ENCODE measurements at places on chromosomes 3 and 15. TPM values are rescaled to one million over a fixed set of nuclear protein-coding genes. Genes with fewer than 3 reads are reported as not detected.

The NME9 gene
- not detected for total RNA-seq

The CILP gene
- total RNA-seq: not detected

The A4GNT gene
- total RNA-seq: not detected

The FGD5 gene
- 86.3 TPM for total RNA-seq

- no peak for DNase-seq
Measured at GRCh38 chr15:94791510-94791909, 560.1 kb downstream of the MCTP2 start.

DNA sequence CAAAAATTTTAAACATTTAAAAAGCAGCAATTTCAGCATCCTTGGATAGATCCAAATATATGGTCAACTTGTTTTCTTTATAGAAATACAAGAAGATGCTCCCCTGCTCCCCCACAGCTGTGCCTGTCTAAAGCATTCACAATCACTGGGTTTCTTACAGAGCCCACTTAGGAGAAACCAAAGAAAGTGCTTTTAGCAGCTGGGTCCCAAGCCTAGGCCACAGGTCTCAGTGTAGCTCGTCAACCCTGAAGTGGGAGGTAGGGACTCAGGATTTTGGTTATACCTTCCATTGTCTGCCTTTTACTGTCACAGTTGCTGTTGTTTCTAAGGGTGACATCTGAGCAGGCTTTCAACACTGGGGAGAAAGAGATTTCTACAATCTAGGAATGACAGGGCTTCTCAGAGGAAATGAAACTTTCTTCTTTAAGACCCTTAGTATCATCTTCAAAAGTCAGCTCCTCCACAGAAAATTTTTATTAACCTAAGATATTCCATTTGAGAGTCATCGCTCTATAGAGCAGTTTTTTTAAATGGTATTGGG lies 199.3 kb upstream of the CMC1 start:
- no peak for DNase-seq

DNA sequence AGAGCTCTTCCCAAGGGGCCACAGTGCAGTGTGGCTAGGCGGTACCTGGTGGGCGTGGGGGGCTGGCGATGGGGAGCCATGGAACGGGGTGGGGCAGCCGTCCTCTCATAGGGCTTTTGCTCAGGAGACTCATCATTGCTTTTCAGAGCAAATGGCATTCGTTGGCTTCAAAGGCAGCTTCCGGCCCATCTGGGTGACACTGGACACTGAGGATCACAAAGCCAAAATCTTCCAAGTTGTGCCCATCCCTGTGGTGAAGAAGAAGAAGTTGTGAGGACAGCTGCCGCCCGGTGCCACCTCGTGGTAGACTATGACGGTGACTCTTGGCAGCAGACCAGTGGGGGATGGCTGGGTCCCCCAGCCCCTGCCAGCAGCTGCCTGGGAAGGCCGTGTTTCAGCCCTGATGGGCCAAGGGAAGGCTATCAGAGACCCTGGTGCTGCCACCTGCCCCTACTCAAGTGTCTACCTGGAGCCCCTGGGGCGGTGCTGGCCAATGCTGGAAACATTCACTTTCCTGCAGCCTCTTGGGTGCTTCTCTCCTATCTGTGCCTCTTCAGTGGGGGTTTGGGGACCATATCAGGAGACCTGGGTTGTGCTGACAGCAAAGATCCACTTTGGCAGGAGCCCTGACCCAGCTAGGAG lies 40.8 kb downstream of the MESD start:
- no peak for DNase-seq

DNA sequence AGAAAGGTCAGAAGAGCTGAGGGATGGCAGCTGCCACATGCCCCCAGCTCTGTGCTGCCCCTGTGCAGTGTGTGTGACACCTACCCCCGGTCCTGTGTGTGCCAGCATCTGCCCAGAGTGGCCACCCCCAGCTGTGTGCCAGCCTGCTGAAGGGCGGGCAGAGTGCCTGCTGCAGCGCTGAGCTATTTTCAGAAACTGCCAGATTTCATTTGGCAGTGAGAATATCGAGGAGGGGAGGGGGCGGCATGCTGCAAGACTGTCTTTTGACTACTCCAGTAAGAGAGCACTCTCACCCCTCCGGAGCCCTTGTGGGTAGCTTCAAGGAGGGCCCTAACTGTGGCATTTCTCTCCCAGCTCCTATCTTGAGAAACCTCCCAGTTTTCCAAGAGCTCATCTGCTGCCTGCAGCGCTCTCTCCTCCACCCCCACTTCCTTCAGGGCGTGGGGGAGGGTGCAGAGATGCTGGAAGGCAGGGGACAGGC lies 25.2 kb upstream of the DOCK3 start:
- no peak for DNase-seq

DNA sequence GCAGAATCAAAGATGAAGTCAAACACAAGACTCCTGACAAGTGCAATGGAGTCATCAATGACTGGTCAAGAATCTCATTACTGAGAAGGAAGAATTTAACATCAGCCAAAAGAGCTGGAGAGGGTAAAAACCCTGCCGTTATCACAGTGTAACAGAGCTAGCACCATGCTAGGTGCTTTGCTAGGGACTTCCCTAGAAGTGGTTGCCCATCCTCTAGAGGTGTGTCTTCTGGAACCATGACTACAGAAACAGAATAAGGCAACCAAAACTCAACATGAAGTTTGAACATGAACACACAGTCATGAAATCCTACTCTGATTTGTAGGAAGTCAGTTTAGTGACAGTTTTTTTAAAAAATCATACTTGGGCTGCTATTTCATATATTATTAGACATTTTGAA lies 9.5 kb downstream of the ACAD11 start:
- DNase-seq: no peak

DNA sequence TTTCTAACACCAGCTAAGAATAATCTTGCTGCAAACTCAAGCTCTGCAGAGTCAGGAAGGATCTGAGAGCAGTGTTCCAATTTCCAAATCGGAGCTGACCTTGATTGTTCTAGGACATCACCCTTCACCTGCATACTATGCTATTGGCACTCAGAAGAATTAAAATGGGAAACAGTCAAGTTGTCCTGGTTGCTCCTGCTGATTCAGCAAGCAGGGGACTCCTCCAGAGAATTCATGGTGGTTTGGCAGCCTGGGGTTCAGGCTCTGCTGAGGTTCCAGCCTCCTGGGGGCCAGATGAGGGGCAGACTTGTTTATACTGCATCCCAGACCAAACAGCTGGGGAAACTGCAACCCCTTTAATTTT lies 213.7 kb upstream of the ADAMTS9 start:
- DNase-seq: no peak

DNA sequence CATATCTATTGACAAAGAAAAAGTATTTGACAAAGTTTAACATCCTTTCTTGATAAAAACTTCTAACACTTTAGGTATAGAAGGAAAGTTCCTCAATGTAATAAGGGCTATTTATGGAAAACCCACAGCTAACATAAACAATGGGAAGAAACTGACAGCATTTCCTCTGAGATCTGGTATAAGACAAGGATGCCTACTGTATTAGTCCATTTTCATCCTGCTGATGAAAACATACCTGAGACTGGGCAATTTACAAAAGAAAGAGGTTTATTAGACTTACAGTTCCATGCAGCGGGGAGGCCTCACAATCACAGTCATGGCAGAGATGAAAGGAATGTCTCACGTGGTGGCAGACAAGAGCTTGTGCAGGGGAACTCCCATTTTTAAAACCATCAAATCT lies 17.8 kb upstream of the CLDN1 start:
- no peak for DNase-seq

DNA sequence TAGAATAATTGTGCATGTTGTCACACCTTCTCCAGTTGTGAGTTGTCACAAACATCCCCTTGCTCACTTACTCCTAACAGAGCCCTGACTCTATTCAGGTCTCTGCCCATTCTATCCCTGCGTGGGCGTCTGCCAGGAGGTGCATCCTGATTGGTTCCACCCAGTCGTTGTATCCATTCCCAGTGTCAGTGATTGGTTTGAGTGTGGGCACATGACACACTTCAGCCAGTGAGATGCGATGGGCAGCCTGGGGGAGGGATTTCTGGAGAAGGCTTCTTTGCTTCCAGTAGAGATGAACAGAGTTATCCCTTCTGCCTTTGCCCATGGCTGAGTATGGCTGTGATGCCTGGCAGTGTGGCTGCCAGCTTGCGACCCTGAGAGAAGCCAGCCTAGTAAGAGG lies 18.7 kb downstream of the PXYLP1 start:
- no peak for DNase-seq

- no peak for DNase-seq
Measured at GRCh38 chr15:82649226-82649999, 2.2 kb upstream of the CPEB1 start.

- no peak for DNase-seq
Measured at GRCh38 chr3:56356808-56357207, 111.5 kb downstream of the ERC2 start.

DNA sequence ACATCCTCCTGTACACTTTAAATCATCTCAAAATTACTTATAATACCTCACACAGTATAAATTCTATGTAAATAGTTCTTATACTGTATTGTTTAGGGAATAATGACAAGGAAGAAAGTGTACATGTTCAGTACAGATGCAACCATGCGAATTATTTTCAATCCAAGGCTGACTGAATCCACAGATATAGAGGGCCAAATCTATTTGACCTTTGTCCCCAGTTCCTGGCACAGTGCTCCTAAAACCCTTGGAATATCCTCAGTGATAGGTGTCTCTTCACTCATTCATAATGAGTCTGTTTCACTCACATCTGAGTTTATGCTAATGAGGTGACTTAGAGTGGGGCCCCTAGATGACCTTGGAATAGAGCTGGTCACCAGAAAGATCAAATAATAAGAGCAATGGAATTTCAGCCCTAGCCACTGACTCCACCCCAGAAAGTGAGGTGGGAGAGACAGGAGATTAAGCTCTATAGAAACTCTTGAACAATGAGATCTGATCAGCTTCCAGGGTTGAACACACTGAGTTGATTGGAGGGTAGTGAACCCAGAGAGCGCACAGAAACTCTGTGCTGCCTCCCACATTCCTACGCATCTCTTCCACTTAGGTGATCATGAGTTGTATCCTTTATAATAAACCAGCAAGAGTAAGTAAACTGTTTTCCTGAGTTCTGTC lies 65.3 kb downstream of the ADAM10 start:
- DNase-seq: no peak

DNA sequence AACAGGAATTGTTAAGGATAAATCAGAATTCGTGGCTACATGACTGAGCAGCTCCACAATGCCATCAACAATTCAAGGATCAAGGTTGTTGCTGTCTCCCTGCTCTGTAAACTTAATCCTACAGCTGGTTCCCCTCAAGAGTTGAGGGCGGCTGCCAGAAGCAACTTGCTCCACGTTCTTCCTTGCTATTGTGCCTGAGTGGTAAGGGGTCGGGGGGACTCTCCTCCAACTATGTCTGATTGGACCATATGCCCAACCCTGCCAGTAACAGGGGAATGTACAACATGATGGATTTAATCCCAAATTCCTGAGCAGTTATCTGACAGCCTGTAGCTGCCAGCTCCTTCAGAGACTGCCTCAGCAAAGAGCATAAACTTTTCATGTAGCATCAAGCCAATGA lies 37.9 kb upstream of the MECOM start:
- DNase-seq: no peak

DNA sequence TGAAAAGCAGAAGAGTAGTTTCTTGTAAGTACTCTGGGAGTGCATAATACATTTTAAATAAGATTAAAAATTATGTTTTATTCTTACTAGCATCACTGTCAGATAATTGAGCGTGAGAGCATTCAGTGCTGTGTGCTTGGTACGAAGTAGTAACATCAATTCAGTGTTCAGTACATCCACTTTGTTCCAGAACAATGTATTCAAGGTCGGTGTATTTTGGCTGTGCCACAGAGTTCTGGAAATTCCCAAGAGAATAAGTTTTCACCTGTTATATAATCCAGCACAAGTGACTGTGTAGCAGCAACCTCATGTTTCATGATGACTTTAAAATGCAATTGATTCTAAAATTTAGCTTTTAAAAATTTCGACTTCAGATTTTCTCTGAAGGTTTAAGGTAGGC lies 130.6 kb downstream of the IGF1R start:
- DNase-seq: peak; percentile 15

DNA sequence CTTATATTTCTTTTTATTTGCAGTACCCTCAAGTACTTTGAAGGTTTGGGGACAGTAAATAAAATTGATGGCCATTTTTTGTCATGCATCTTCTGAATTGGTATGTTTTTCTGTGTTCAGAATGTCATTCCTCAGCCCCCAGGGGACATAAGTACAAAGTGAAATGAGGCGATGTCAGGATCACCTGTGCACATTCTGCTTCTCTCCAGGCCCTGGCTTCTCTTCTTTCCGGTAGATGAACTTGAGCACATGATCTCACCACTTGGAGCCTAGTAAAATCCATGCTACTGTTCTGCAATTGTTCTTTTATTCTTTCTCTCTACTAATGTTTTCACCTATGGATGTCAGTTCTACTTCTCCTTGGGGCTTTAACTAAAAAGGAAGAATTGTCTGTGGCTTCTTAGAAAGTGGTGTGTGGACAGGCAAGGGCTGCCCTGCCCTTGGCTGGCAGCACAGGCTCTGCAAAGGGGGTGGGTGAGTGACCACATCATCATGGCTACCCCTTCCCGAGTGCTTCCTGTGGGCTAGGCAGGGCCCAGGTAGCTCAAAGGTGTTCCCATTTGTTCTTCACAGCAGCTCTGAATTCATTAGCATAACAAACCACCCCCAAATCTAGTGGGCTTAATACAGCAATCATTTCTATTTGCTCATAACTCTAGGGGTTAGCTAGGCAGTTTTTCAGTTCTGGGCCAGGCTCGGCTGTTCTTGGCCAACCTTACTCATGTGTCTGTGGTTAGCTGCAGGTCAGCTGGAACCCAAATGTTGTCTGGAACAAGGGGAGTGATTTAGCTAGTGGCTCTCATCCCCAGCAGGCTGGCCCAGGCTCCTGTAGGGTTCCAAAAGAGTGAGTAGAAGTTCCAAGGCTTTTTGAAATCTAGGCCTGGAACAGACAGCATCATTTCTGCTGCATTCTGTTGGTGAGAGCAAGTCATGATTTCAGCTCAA lies 154.0 kb upstream of the CTDSPL start:
- no peak for DNase-seq

DNA sequence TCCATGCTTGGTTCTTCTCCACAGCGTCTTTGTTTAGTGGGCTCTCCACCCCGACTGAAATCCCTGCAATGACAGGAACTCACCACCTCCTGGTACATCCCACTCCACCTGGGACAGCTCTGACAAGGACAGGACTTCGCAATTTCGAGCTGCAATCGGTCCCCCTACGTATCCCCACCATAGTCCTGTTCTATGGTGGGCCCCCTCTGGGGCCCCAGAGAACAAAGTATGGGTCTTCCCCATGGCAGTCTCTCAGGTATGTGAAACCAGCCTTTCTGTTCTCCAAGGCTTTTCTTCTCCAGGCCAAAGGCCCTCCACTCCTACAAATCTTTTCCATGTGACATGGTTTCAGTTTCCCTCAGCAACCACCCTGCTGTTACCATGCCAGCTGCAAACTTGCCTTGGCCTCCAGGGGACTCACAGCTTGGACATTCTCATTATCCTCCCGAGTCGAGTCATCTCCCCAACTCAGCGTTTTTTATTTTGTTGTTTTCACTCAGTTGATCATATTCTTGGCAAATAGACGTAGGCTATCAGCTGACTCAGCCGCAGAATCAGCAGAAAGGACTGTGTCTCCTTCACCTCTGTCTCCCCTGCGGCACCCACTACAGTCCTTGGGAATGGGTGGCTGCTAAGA lies 233.3 kb downstream of the OPA1 start:
- peak; percentile 23 for DNase-seq

Data from dermis microvascular lymphatic vessel endothelial cell (primary cell).